GM10248 (cell line): ENCODE measurements at places on chromosomes 1 and 21.

DNA sequence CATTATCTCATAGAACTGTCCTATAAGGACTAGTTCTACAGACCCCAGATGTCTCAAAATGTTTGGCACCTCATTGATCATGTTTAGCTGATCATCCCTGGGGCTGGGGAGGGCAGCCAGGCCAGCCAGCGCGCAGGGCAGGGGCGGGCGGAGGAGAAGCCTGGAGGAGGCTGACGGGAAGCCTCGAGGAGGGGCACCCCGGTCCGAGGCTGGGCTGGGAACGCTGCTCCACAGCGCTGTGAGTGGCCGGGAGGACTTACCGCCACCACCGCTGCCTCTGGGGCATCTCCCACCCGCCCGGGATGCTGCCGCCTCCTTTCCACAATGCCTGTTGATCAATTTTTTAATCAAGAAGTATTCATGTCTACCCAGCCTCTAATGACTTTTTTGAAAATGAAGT lies 159.5 kb upstream of the GREM2 start:
- DNase-seq = no peak

- no peak for DNase-seq
Measured at GRCh38 chr1:48870596-48870995, 93.9 kb upstream of the BEND5 start.

DNA sequence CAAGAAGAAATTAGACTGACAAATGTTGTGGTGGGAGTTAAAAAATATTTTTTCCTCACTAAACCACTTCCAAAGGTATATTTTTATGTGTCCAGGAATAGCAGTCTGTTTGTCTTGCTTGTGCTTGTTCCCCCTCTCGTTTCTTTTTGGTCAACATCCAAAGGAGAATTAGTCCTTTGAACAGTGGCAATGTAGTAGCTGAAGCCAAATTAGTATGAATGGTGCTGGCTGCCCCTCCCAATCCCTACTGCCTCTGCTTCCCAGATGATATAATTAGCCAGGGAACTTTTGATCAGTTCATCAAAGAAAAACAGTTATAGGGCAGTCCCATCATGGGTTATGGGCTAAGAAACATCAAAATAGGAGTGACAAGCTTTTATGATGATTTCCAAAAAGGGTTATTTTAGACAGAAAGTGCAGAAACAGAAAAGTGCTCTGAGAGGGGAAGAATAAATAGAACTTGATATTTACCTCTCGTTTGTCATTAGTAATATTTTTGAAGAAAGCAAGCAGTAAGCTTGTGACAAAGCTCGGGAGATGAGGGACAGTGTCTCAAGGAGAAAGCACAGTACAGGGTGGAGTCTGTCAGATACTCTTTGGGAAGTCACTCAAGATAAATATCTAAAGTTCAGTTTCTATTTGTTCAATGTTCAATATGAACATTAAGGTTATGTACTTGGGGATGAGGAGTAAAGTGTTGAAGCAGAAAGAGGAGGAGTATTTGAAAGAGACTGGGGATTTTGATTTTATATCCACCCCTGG lies 239.1 kb downstream of the HLX start:
- no peak for DNase-seq

- DNase-seq = no peak
Measured at GRCh38 chr1:15224259-15224869, 22.7 kb upstream of the FHAD1 start.

- DNase-seq = no peak
Measured at GRCh38 chr1:230079199-230080024, 12.4 kb downstream of the GALNT2 start.

DNA sequence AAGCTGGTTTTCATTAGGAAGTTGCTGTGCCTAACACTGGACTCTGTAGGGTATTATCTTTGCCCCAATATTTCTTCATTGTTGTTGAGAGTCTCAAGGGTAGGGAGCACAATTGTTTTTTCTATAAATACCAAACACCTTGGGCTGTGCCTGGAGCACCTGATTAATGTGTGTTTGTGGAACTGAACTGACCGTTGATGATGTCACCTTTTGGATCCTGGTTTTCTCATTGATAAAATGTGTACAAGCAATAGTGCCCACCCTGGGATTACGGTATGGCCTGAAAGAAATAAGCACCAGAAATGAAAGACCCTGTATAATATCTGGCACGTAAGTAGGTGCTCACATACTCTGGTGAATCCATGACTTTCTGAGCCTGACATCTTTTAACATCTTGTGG lies 39.3 kb downstream of the KCNA2 start:
- DNase-seq = no peak
